Left cardiac atrium (tissue), 4 donors: ENCODE measurements at places on chromosomes 5 and 9. TPM values are rescaled to one million over a fixed set of nuclear protein-coding genes. Genes with fewer than 3 reads are reported as not detected.
A peak's percentile ranks its signal among the peaks of the same experiment; 100 is the strongest.

Gene UNC5A
- 0.35 TPM for total RNA-seq

DNA sequence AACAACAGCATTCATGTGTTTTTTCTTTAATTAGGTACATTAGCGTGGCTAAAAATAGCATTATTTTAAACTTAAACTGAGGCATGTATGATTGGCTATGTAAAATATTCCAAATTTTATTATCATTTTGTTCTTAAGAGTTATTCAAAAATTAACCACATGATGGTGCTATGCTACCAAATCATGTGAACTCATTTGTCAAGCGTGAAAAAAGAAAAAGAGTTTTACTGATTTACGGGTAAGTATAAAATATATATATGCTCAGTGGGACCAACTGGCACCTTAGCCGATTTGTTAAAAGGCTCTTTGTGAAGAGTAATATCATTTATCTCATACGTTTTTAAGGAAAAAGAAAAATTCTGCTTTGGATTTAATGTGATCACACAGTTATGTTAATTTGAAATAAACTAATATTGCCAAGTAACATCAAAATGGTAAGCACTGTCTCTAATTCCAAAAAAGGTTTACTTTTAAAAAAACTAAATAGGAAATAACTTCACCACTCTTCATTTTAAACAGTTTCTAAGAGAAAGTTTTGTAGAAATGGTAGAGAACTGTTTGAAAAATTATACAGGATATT lies 1042.3 kb downstream of the CDH12 start:
- no peak for DNase-seq

- peak; percentile 62 for DNase-seq
These were observed 226.5 kb upstream of the MAP3K1 start for GRCh38 chr5:56588636-56589480.

DNA sequence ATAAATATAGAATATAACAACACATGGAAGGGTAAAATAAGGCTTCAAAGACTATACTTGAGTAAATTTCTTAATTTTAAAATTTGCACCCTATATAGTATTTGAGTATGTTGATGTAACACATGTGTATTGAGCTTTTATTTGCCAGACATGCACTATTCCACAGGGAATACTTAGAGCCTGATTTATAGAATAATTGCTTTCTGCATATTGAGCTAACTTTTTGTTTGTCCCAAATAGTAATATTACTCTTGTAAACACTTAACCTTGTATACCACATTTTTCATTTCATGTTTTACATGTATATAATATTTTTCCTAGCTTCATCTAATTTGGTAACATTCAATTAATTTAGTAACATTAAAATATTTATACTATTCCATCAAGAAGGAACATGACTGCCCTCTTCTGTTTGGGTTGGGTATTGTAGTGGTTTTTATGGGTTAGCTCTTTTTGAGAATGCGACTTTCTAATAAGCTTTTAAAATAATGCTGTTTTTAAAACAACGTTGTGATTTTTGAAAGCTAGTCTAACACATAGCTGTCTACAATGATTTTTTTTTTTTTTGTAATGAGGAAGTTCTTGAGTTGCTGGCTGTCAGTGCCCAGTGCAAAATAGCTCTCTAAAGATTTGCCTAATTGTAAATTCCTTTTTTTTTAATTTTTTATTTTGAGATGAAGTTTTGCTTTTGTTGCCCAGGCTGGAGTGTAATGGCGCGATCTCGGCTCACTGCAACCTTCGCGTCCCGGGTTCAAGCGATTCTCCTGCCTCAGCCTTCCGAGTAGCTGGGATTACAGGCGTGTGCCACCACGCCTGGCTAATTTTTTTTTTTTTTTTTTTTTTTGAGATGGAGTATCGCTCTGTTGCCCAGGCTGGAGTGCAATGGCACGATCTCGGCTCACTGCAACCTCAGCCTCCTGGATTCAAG lies 4.8 kb downstream of the SUB1 start:
- DNase-seq: no peak

GRCh38 chr5:10634562-10634961 lies 70.7 kb downstream of the ANKRD33B start:
- no peak for DNase-seq
